ENCODE measurements at places on chromosomes 1 and 21.

DNA sequence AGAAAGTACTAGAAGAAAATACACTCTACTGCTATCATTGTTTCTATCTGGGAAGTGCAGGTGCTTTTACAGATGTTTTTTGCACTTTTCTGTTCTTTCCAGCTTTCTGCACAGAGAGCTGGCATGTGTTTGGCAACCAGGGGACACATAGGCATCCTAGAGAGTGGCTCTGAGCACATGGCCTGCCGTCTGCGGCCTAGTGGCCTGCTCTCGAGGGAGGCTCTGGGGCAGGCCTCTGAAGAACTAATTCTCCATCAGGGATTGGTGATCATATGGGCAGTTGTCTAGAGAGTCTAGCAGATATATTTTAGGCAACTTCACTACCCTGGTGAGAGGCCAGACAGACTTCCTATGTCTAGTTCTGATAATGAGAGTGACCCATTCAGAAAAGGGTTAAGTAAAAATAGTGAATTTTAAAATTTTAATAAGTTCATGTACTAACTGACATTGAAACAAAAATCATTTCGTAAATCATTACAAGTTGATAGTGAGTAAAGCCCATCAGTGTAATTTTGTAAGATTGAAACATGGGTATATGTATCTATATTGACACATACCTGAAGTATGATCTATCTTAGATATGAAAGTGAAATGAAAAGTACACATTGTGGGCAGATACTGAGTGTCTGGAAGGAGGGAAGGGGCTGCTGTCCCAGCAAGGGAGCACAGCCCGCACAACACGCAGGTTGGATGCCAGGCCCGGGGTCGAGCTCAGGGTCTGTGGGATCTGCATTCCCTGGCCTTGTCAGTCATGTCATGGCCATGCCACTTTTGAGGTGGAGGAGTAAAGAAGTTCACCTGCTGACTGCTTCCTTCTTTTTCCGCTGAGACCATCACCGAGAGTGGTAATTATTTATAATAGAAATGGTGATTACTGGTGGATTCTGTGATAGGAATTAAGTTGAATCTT is 79.8 kb downstream of the PCBP3 start:
- DNase-seq: no peak

DNA sequence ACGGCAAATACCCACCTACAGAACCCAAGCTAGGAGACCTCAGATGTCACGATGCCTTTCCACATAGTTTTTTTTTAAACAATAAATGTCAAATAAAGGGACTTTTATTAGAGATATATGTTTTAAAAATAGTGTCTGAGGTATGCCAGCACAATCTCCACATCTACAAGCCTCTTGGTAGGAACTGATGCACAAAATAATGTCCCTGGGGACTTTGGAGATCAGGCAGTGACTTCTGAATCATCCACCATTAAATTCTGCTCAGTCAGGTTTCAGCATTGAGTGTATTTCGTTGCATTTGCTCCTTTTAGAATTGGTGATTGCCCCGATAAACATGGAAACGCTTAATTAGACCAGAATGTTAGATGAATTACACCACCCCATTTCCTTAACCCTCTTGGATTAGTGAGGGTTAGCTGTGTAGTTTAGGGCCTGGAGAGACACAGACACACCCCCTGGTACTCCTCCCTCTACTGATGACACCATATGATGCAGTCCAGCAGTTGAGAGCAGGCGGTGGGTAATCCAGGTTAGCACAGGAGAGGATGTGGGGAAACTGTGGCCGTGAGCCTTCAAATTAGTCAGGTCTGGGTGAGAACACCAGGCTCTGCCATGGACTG is 33.6 kb downstream of the LGR6 start:
- DNase-seq: no peak

- no peak for DNase-seq
These were observed 79.4 kb downstream of the PCSK9 start for GRCh38 chr1:55118651-55119329.

DNA sequence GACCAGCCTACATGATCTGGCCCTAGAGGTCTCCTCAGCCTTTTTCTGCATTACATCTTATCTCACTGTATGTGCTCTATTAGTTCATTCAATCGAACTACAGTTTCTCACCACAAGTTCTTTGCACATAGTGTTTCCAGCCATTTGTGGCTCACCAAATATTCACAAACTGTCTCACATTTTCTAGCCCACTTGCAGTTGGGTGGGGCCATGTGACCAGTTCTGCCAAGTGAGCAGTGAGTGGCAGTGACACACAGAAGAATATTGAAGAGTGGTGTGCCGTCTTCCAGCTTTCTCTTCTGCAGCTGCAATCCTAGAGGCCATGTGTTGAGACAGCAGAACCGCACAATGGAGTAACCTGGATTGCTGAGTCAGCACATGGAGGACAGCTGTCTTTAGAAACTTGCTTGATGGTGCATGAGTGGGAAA is 103.2 kb upstream of the ZNF644 start:
- no peak for DNase-seq

DNA sequence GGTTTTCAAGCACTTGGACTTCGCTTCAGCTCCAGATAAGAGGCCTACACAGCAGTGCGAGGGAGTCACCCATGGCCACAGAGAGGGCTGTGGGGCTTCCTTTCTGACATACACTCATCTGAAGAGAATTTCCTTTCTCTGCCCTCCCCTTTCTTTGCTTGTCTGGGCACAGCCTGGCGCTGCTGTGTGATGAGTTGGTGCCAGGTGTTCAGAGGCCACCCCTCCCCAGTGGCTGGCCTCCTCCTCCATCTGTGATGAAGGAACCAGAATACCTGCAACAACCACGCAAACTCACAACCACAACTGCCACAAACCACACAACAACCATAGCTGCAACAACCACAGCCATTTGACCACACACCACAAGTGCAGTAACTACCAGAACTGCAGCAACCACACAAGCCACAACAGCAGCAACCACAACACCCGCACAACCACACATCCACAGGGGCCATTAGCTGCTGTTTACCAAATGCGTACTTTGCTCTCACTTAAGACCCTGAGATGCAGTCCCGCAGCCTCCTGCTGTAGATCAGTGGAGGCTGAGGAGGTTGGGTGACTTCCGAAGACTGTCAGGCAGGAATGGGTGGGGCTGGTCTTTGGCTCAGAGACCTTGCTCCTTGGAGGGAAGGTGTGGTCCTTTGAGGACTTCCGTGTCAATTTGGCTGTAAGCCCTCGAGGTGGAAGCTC is 71.1 kb downstream of the IER5 start:
- DNase-seq: no peak

- no peak for DNase-seq
These were observed 949.3 kb downstream of the MRPL39 start for GRCh38 chr21:24658026-24658425.

DNA sequence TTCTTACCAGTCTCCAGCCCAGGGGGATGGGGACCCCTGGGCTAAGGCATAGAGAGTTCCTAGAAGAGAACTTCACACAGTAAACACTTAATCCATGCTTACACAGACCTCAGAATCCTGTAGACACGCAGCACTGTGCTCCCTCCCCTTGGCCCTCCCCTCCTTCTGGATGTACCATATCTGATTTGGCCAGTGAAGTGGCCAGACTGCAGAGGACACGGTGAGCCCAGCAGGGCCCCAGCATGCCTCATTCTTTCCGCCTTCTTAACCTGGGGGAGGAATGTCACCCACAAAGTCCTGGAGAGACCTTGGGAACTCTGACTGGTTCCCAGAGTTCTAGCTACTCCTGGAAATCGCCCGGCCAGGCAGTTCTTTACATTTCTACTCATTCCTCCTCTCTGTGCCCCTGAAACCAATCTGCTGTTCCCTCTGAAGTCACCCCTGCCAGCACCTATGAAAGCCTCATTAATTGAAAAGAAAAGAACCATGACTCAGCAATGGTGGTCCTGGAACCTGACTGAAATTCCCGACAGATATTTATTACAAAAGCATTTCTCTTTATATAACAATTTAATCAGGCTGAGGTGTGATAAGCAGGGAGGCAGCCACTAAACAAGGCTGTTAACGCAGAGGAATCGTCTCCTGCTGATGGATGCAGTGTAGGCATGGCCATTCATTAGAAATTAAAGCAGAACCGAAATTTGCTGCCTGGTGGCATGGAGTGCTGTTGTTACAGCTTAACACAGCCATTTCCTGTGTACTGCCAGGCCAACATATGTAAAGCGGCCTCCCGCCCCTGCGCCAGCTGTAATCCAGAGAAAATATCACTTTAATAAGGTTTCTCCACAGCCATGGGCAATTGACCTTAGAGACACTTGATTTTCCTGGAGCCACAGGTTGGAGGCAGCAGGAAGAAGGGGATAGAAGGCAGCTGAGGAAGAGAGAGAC is 74.6 kb upstream of the KCND3 start:
- DNase-seq: no peak

GRCh38 chr1:212437179-212437798 is 4.6 kb downstream of the NENF start:
- DNase-seq: no peak

DNA sequence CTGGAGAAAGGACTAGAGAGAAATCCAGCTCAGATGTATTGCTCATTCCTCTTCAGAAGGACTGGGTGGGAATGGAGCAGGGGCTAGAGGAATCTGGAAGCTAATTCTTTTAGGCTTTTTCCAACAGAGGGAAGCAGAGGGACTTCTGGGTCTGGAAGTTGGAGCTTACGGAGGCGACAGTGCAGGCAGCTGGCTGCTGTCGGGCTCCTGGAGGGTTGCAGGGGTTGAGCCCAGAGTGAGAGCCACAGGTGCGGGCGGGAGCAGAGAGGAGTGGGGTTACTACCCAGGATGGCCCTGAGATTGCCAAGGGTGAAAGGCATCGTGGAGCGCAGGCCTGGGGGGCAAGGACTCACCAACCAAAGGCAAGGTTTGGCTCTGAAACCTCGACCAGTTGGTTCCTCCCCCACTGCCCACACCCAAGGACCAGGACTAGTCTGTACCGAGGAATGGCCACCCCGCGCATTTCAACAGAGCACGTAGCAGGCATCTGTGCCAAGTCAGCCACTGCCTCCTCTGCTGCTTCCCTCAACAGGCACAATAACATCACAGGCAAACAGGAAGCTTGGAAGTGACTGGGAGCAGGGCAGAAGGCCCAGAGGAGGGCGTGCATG is 22.7 kb upstream of the EDN2 start:
- DNase-seq: no peak

DNA sequence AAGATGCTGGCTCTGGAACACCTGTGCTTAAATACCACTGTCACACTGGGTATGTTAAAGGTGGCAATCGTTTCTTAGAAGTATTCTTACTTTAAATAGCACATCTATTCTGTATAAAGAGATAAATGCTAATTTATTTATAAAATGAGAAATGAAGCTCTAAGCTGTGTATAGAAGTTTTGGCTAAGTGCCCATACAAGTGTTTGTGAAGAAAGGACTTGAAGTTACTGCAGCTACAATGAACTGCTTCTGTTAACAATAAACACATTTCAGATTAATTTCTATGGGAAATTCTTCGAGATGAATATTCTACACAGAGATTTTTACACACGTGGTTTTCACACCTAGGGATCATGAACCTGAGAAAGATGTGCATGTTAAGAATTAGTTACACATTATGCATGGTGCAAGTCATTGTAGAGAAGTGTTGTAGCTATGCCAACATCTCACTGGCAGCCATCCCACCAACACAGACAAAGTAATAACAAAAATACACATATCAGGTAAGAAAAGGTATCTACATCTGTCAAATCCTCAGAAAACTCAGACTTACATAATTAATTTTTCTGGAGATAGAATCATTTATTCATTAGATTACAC is 16.2 kb downstream of the COL24A1 start:
- no peak for DNase-seq

DNA sequence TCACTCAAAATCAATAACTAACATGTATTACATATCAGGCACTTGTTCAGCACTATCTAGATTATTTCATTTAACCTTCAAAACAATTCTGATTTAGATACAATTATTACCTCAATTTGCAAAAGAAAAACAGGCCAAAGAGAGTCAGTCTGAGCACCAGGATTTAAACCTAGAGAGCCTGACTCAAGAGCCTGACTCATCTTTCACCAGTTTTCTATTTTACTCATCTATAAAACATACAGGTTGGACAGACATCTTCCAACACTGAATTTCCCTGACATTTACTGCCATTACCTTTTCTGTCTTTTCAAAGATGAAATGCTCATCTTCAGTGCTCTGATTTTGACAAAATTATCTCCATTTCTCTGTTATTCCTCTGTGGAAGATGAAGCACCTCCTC is 116.5 kb downstream of the MRPL39 start:
- DNase-seq: no peak

DNA sequence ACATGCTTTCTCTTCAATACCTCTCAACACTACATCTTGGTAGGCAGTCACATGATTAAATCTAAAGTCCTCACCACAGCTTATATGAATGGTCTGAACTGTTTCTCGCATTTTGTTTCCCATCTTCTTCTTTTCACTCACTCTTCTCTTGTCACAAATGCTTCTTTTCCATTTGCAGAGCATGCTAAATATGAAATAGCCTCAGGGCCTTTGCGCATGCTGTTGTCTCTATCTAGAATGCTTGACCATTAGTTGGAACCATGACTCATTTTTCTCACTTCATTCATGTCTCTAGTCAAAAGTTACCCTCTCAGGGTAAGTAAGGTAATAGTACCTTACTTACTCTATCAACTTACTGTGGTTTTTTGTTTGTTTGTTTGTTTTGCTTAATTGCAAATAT is 239.7 kb downstream of the PTPRC start:
- no peak for DNase-seq
